ENCODE measurements at places on chromosomes 3 and 15.

- DNase-seq: no peak
Observed at GRCh38 chr3:37200141-37200540, 25.8 kb upstream of the LRRFIP2 start.

DNA sequence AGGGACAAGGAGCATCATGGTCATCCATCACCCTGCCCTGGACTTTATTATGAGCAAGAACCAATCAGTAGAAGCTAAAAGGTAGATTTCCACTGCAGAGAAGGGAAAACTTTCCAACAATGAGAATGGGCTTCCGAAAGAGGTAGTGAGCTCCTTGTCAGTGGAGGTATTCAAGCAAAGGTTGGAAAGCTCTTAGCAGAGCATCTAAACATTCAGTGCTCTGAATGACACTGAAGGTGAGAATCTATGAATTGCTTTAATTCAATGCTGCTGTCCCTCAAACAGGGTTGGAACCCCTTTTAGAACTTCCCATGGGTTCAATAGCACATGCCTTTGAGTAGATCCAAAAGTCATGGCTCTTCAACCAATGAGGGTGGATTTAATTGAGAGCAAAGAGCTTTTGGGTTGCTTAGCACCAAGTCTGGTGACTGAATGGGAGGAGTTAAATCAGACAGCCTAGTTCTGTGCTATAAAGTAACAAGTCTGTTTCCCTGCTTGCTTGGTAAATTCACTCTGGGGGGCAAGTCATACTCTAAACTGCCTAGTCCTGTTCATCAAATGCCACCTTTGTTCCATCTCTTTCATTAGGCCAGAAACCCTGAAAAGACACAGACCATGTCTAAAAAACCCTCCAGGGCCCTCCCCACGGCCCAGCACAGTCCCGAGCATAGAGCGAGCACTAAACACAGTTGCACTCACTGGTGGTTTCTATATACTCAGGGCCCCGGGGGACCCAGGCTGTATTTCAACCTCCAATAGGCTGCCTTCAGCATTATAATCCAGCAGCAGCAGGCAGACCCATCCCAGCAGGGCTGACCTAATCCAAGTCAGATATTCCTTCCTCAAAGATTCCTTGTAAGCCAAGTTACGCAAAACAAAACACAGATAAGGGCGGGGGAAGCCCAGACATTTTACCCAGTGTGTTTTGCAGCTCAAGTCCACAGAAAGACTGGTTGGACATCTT, 161.2 kb downstream of the MEGF11 start:
- DNase-seq: no peak

- no peak for DNase-seq
Observed at GRCh38 chr3:22485954-22486353, 717.2 kb upstream of the UBE2E2 start.

DNA sequence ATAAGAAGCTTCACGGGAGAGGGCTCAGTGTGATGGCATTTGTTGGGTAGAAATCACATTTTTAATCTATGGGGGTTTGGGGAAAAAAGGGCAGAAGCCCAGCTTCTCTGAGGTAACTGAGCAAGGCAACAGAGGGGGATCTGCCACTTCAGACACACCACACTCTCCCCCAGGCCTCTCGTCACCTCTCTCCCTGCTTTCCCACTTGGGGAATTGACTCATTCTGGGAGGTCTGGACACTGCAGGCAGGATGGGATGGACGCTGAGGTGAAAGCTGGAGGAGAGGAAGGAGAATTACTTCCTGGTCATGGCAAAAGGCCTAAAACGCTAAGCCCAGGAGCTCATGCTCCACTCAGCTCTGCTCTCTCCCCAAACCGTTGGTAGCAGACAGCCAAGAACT, 33.2 kb downstream of the MYO5C start:
- no peak for DNase-seq

- DNase-seq: no peak
Observed at GRCh38 chr3:60803216-60804173, 447.8 kb downstream of the FHIT start.
